Natural killer cell treated with Interleukin-12 subunit alpha and Interleukin-12 subunit beta and Interleukin-15 and Interleukin-18, amount 100 ng/mL, for 72 hours (primary cell): ENCODE measurements at places on chromosomes 5 and 9. TPM values are rescaled to one million over a fixed set of nuclear protein-coding genes. Genes with fewer than 3 reads are reported as not detected.

- no peak for DNase-seq
- peaks cover 10% of the 10 kb centered on the region for H3K36me3 ChIP-seq
- H3K27me3 ChIP-seq: no peaks in the 10 kb centered on the region
These were observed 452.7 kb upstream of the CDH9 start for GRCh38 chr5:27491047-27491446.

GRCh38 chr5:76553251-76553650, 70.0 kb downstream of the F2RL2 start:
- H3K27me3 ChIP-seq: no peaks in the 10 kb centered on the region
- DNase-seq: no peak
- no peak overlapping the region for H3K4me3 ChIP-seq
- no peaks in the 10 kb centered on the region for H3K36me3 ChIP-seq
- peak overlapping the region; percentile 75 for H3K27ac ChIP-seq
- peaks cover 65% of the 10 kb centered on the region for H3K4me1 ChIP-seq

- H3K36me3 ChIP-seq: no peaks in the 10 kb centered on the region
- H3K27me3 ChIP-seq: no peaks in the 10 kb centered on the region
- no peak overlapping the region for H3K4me3 ChIP-seq
- no peak overlapping the region for H3K27ac ChIP-seq
These were observed 54.4 kb downstream of the FSD1L start for GRCh38 chr9:105502276-105502675.

DNA sequence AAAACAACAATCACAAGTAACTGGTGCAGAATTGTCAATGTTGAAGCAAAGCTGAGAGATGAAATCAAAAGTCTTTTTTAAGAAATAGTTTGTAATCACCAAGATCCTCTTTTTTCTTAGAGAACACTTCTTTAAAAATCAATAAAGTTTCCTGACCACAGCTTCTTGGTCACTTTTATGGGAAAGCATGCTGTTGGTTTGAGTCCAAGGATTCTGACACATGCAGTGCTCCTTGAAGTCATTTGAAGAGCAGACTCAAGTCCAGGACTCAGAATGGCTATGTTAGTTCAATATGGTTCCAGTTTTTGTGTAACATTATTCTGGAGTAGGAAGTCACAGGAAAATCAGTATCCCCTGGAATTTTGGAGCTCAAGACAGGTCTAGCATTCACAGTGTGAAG, 480.6 kb downstream of the NR2F1-AS1 start:
- H3K27me3 ChIP-seq: no peaks in the 10 kb centered on the region
- DNase-seq: no peak
- no peaks in the 10 kb centered on the region for H3K4me1 ChIP-seq

DNA sequence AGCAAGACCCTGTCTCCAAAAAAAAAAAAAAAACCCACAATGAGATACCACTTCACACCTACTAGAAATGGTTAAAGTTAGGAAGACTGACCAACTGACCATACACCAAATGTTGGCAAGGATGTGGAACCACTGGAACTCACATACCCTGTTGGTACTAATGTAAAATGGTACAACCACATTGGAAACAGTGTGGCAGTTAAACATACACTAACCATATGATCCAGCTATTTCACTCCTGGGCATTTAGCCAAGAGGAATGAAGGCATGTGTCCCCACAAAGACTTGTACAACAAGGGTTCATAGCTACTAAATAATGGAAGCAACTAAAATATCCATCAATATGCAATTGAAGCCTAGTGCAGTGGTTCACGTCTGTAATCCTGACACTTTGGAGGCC, 21.3 kb downstream of the NAIF1 start:
- H3K4me3 ChIP-seq: no peak overlapping the region
- no peaks in the 10 kb centered on the region for H3K36me3 ChIP-seq
- no peak overlapping the region for H3K27ac ChIP-seq
- DNase-seq: no peak
- peaks cover 3% of the 10 kb centered on the region for H3K27me3 ChIP-seq

The KCNV2 gene
- not detected for total RNA-seq
